ENCODE measurements at places on chromosomes 1 and 21.
A peak's percentile ranks its signal among the peaks of the same experiment; 100 is the strongest.

DNA sequence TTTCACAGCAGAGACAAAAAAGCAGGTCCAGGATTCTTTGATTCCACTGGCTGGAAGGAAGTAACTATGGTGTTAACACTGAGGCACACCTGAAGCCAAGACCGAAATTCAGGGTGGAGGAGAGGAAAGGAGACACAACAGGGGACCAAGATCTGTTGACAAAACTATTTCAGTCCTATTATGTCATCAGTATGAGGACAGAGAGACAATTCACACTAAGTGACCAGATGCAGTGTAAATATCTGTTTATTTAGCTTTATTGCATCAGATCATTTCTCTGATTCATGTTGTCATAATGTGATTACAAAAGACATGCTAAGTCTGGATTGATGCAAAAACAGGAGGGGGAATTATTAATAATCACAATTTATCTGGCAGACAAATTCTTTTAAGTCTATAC is 118.8 kb downstream of the SIPA1L2 start:
- DNase-seq, result no peak

- DNase-seq, result no peak
Observed at GRCh38 chr1:67170751-67171573, 4.7 kb downstream of the IL23R start.

- DNase-seq, result peak; percentile 65
Observed at GRCh38 chr21:36330904-36331303, 10.9 kb downstream of the MORC3 start.

- DNase-seq, result no peak
Observed at GRCh38 chr1:197619008-197619640, 156.2 kb downstream of the DENND1B start.

GRCh38 chr1:156295391-156295947 is at the start of gene GLMP:
Gene GLMP (minus strand): TSS chr1:156295679. CDS start chr1:156295645, 34 bp downstream.
- peak; percentile 82 for DNase-seq

DNA sequence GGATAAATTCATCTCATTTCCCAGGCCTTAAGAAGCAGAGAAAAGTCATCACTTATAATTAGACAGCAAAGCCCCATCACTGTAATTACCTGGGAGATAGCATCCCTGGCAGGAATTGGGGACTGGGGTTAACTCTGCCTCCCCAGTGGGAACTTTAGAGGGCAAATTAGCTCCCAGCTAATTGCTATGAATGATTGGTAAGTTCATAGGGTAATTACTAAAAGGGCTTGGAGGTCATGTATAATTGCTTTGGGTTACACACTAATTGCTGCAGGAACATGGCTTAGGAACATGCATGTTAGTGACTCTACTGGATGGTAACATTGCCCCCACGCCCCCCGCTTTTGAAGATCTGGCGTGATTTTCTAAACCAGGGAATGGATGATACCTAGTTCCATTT is 64.8 kb downstream of the UBE2T start:
- DNase-seq, result no peak

DNA sequence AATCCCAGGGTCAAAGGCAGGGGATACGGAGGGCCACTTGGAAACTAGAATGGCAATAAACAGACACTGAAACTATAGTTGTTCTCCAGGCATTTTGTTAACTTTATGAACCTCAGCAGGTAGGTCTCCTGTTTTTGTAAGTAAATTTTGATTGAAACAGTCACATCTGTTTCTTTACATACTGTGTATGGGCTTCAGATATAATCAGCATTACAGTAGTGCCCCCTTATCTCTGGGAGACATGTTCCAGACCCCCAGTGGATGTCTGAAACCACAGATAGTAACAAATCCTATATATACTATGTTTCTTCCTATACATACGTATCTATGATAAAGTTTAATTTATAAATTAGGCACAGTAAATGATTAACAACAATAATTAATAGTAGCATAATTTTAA is 11.5 kb downstream of the STIL start:
- DNase-seq, result no peak
